Stimulated activated CD4-positive, alpha-beta T cell treated with anti-CD3 and anti-CD28 coated beads, Interleukin-1b, Interleukin-23, amount 100 ng/mL, for 1 hour (primary cell): ENCODE measurements at places on chromosomes 16 and 17.

DNA sequence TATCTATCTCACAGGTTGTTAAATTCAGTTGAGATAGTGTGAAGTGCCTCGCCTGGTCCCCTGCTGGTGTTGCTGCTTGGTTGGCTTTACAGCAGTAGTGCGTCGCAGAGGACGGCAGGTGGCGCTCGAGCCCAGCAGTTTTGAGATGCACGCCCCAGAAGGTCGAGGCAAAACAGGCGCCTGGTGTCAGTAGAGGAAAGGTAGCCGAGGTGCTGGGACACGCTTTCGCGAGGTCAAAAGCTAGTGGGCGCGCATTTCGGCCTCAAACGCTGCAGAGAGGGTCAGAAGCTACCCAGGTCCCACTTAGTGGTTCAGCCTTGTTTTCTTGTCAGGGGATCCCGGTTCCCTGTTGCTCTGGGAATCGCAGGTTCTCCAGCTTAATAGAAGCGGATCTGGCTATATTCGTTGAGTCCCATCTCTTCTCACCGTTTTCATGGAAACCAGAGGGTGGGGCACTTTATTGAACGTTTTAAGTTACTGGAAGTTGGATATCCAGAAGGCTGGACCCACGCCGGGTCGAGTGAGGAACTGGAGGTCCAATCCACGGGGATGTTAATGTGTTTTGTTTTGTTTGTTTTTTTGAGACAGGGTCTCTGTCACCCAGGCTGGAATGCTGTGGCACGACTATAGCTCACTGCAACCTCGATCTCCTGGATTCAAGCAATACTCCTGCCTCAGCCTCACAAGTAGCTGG is 10.3 kb upstream of the ZFP90 start:
- peak; percentile 78 for DNase-seq

GRCh38 chr16:67015313-67015731 is 13.6 kb upstream of the CBFB start:
- DNase-seq = no peak

- DNase-seq = no peak
Measured at GRCh38 chr16:54772400-54772799, 158.3 kb upstream of the IRX5 start.

DNA sequence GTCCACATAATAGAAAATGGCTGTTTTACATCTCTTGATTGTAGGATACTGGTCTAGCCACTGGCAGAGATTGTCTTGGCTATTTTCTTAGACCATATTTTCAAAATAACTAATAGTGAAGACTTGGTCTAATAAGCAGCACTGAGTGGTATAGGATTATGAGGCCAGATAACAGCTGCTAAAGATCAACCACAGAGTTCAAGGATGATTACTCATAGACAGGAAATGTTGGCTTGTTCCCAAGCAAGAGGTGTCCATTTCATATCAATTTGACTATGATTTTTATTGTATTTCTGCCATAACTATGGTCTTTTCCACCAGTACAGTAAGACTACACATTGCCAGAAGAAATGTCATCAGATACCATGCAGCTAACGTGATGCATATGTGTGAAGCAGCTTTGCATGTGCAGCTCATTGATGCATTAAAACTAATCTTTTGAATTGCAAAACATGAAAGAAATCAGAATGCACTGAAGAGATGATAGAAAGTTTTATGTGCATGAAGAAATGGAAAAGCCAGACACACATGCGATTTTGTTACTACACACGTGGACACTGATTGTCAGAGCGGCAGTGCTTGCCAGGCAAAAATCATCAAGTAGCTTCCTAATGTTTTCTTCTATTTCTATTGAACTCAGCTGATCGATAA is 693.3 kb downstream of the CDH11 start:
- DNase-seq = no peak

- no peak for DNase-seq
Measured at GRCh38 chr16:503150-504071, 24.1 kb upstream of the CAPN15 start.

- DNase-seq = no peak
Measured at GRCh38 chr17:34283571-34283970, 2.0 kb upstream of the CCL11 start.

DNA sequence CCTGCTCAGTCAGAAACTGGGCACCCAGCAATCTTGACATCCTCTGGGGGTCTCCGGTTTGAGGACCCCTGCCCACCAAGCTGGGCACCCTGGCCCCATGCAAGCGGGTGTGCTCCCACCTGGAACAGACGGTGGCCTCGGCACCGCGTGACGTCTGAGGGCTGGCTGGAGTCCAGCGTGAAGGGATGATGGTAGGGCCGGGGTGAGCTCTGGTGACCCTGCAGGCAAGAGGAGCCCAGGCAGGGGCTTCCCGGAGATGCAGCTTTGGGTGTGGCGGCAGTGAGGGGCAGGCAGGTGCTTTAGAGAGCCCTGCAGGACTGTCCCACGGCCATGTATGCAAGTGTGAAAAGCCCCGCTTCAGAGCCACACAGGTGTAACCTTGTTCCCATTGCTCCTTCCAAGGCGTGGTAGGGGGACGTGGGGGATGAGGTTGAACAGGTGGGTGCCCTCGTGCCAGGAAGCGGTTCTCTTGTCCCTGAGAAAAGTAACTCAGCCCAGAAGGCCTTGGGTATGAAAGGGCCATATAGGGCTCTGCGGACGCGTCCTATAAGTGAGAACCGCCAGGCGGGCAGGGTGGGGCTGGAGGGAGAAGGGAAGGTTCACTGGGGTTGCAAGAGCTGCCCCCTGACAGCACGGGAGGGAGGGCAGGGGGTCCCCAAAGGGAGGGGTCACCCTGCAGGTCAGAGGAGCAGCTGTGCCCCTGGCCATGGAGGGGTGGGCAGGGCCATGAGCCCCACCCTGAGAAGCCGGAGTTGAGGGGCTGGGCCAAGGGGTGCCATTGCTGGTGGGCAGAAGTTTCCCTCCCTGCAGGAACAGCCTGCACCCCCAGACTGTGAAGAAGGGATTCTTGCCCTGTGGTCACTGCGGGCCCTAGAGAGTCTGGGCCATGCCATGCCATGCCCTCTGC is 9.2 kb downstream of the RGS11 start:
- DNase-seq = no peak

DNA sequence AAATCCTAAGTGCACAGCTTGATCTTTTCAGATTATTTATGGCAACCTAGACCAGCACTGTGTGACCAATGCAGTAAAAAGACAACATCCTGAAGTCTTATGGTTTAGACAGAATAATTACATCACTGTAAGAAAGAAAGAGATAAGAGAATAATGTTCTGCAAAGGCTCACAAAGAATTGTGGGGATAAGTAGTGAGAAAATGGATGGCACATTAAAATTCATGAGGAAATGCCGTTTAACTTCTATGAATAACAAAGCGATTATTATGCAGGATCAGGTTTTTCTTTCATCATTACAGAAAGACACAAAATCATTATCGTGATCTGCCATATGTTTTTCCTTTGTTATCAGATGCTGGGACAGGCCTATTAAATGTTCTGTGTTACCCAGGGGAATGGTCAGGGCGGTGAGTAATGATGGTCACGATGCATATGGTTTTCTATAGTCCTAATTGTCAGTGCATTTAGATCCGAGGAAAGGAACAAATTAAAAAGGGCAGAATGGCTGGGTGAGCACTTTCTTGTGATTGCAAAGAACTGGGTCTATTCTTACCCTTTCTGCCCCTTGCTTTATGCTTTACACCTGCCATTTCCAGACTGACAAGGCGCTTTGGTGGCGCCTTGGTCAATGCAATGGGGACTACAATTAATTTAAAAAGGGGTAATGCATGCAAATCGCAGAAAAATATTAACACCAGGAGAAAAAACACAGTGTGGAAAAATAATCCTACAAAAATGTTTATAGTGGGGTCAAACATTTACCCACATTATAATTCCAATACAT is 18.1 kb upstream of the DHX40 start:
- no peak for DNase-seq

DNA sequence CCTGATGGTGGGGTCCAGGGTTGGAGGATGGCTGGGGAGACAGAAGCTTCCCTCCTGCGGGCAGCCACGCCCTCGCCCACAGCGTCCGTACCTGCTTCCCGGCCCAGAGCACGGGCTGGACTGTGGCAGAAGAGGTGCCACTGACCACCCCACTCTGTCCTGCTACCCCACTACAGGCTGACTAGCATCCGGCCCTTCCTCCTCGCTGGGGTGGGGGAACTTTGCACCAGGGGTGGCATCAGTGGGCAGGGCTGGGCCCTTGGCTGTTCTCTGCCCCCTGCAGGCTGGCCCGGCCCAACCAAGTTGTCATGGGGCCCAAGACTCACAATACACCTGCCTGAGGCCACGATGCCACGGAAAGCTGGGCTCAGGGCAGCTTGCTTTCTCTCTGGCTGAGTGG is 73.0 kb downstream of the KLHDC4 start:
- no peak for DNase-seq

- no peak for DNase-seq
Measured at GRCh38 chr17:17635126-17635525, 43.6 kb upstream of the PEMT start.

GRCh38 chr17:61000911-61001310 is 323.3 kb downstream of the BCAS3 start:
- DNase-seq = no peak

DNA sequence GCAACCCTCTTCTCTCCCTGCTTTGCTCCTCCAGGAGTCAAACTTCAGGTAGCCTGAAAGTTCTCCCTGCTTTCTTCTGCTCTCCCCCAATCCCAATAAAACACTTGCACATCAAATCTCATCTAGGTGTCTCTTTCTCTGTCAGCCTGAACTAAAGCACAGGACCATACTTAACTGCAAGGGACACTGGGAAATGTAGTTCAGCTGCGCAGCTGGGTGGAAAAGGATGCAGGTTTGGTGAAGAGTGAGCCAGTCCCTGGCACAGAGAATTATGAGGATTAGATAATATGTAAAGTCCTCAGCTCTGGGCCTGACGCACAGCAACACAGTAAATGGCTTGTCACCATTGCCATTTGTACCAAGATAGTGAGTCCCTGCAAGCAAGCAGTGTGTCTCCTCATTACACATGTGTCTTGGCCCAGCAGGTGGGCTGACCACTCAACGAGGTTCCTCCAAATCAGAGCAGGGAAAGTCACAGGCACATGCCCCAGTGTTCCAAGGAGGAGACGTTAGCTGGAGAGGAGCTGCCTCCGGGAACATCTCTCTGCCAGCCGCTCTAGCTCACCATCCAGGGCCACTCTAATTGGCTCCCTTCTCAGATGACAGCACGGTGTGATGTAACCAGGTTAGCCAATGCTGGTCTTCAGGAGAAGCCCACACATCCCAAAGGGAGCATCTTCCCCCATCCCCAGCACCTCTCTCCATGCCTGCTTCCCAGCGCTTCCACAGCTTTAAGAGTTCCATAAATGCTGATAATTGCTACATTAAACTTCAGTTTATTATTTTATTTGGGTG is 29.7 kb upstream of the IRX3 start:
- no peak for DNase-seq

GRCh38 chr16:9177861-9178260 is 86.4 kb downstream of the HAPSTR1 start:
- no peak for DNase-seq

GRCh38 chr17:50206604-50207293 is 5.3 kb upstream of the COL1A1 start:
- no peak for DNase-seq

GRCh38 chr17:66892246-66892645 is 57.3 kb downstream of the CACNG5 start:
- DNase-seq = no peak

DNA sequence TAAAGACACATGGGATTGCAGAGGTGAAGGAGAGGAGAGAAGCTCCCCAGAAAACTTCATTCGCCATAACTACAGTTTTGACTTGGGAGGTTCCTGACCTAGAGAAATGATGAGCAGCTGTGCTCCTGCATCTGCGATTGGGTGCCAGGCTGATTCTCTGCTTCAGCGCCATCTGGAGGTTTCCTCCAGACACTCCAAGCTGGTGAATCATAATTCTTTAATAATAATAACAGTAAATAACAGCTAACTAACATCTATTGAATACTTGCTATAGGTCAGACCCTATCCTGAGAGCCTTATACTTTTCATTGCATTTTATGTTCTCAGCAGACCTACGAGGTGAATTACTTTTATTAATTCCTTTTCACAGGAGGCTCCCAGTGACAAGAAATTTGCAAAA is 575.8 kb downstream of the TOX3 start:
- no peak for DNase-seq

GRCh38 chr17:82092995-82093751 is 4.9 kb downstream of the FASN start:
- no peak for DNase-seq

DNA sequence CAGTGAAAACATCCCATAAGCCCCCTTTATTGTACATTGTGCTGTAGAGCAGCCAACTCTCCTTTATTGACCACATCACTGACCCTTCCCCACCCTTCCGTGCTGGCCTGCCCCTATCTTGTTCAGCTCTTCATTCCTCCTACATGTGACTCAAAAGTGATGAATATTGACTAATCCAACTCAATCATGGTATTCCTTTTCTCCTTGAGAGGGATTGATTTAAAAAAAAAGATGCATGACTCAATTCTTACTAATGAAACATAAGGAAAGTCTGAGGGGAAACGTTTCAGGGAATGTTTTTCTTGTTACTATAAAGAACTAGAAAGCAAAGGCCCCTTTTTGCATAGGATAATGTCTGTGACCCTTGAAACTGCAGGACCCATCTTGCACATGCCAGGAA is 125.2 kb upstream of the SOX9 start:
- no peak for DNase-seq

DNA sequence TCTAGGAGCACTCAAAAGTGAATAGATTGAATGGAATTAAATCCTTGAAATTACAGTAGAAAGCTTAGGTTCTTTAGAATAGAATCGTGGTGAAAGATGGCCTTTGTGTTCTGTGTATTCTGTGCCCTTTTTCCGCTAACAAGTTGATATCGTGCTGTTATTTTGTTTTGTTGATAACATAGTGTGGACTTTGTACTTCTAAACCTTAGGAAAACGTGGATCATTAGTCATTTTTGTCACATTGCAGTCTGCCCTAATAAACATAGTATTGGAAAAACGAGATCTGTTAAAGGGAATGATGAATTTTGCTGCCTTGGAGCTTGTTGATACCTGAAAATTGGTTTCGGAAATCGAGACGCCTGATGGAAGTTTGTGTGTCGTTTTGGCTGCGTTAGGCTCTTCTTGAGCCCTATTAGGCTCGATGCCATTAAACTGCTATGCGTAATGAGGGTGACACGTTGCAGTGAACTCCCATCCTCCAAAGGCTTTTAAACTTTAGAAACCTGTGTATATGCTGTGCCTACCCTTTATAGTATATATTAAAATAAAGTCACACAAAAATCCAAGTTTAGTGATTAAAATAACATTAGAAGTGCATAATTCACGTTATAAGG is 145.7 kb downstream of the PRKCA start:
- DNase-seq = no peak

- DNase-seq = no peak
Measured at GRCh38 chr16:83549316-83550182, 258.2 kb upstream of the HSBP1 start.

GRCh38 chr16:28477311-28477920 is 5.3 kb upstream of the NPIPB7 start:
- no peak for DNase-seq

GRCh38 chr17:39092692-39093230 is 58.7 kb downstream of the PLXDC1 start:
- DNase-seq = no peak
